ENCODE measurements at places on chromosomes 3 and 15.

DNA sequence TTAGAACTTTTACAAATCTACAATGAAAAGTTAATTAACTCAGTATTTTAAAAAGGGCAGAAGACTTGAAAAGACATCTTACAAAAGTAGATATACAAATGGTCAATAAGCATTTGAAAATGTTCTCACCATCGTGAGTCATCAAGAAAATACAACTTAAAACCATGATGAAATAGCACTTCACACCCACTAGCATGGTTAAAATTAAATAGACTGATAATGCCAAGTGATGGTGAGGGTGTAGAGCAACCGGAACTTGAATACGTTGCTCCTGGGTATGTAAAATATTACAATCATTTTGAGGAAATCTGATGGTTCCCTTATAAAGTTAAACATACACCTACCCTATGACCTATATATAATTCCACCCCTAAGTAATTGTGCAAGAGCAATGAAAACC is 319.8 kb upstream of the UMPS start:
- no peak for DNase-seq

GRCh38 chr3:126781889-126782491 is 78.0 kb downstream of the CHCHD6 start:
- DNase-seq, result no peak

DNA sequence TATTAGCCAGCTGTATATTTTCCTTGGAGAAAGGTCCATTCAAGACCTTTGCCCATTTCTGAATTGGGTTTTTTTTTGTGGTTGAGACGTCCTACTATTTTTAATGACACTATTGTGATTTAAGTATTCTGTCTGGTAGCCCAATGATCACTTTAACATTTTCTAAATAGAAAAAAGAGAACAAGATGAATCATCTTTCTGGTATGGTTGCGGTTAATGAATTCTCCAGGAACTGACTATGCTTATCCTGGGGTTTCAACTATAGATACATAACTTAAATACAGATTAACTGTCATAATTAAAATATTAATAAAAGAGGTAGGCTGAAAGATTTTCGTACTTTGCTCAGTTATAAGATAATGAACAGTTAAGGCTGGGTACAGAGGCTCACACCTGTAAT is 51.9 kb downstream of the PBRM1 start:
- no peak for DNase-seq

- no peak for DNase-seq
These were observed 86.6 kb downstream of the NR2F2 start for GRCh38 chr15:96416934-96417759.

DNA sequence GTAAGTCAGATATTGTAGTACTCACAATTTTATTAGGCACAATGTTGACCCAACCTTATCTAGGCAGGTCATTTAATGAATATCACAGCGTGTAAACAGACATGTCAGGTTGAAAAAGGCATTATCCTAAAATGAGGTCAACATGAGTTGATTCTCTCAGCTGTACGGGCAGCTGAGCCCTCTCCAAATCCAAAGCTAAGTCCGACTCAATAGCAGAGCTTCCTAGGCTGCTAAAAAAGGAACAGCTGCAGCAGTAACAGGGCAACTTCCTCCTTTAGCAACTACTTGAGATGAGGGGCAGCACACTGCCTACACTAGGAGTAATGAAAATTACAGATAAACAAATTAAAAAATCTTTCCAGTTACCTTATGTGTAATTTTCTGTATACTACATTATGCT is 189.2 kb downstream of the CADM2 start:
- DNase-seq, result no peak

All from effector memory CD8-positive, alpha-beta T cell (primary cell).